Activated CD4-positive, alpha-beta T cell treated with anti-CD3 and anti-CD28 coated beads, Interleukin-2, amount 50 U/mL, for 24 hours (primary cell): ENCODE measurements at places on chromosomes 12 and 14.

GRCh38 chr12:6026998-6027397, 81.9 kb upstream of the ANO2 start:
- no peak for DNase-seq

DNA sequence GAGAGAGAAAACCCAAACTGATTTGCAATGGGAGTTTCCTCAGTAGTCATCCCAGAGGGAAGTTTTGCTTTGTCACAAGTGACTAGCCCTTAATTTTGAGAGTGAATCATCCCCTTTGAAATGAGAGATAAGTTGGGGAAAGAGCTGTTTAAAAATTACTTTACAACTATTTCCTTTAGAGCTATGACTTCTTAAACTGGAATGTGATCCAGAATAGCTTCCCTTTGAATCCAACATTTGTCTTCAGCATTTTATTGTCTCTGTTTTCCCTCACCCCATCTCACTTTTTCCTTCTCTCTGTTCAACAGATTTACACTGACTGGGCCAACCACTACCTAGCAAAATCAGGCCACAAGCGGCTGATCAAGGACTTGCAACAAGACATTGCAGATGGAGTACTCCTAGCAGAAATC, 109.3 kb downstream of the NAV3 start:
- no peak for DNase-seq

- no peak for DNase-seq
Measured at GRCh38 chr12:28536088-28536487, 345.8 kb downstream of the CCDC91 start.

- no peak for DNase-seq
Measured at GRCh38 chr12:111033281-111034082, 113.1 kb upstream of the MYL2 start.

- DNase-seq = peak; percentile 67
Measured at GRCh38 chr12:46209914-46210872, 58.6 kb downstream of the SLC38A1 start.

DNA sequence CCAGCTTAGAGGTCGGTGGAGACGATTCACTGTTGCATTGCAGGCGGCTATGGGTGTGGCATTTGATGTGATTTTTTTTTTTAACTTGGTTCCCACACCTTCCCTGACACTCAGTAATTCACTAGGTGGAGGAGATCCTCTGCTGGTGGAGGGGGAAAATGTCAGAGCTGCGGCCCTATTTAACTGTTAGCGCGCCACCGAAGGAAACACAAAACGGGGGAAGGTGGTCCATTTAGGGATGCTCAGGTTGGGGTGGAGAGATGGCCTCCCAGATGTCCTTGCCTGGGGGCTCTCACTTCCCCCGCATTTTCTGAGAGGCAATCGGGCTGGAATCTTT, 4.3 kb upstream of the HOXC12 start:
- no peak for DNase-seq

- DNase-seq = no peak
Measured at GRCh38 chr12:95358111-95359083, 115.6 kb upstream of the METAP2 start.

- no peak for DNase-seq
Measured at GRCh38 chr12:93135286-93136239, 206.5 kb upstream of the EEA1 start.

GRCh38 chr12:122813310-122813713, 21.9 kb upstream of the HIP1R start:
- DNase-seq = no peak

GRCh38 chr12:104866291-104866690, 91.8 kb downstream of the SLC41A2 start:
- no peak for DNase-seq

- no peak for DNase-seq
Measured at GRCh38 chr12:53994264-53995001, 5.5 kb upstream of the HOXC9 start.

DNA sequence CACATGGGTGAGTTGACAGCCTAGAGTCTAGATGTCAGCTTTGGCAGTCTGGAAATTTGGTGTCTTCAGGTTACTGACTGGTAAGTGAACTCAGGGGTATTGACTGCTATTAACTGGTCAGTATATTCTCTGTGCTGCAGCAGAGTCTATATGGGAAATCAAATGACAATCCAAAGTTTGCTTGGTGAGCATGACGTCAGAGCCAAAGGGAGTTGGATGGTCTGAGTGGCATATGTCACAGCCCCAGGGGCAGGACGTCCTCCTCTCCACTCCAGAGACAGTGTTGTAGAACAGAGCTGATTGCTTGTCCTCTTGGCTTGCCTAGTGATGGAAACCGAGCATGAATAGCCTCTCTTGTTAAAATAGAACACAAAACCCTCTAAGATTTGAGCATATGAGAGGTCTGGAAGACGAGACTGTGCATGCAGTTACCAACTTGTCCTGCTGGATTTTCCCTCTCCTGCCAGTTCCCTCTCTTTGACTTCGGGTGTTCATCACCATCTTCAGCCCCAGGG, 3.3 kb upstream of the TBC1D30 start:
- no peak for DNase-seq
